ENCODE measurements at places on chromosomes 5 and 9.

DNA sequence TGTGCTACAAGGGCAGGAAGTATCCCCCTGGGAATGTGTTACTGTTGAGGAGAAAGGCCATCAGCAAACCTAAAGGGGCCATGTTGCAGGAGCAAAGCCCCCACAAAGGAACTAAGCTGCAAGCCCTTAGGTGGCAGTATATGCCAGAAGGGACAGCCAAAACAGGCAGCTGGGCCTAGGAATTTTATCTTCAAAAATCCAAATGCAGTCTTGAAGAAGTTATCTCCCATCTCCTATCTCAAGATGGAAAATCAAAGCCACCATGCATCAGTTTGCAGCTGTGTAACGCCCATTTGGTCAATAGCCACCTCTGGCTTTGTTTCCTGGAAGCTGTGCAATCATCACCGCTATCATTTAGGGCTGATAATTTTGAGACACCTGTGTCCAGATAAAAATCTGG, 400.3 kb downstream of the ARHGEF28 start:
- DNase-seq, result no peak

GRCh38 chr9:117516676-117517632, 102.1 kb upstream of the ASTN2 start:
- no peak for DNase-seq

DNA sequence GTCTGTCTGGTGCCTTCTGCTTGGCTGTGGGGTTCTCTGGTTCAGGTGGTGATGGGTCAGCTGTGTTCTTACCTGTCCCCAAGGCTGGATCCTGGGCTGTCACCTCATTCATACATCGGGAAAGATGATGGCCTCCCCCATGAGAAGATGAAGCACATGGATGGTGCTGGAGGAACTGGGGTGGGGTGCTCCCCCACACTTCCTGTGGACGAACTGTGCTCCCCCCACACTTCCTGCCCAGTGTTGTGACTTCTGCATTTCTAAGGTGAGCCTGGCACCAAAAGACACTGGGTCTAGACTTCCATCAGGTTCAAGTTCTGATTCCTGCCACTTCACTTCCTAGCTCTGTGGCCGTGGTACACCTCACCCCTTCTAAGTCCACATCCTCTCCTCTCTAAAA, 4.3 kb upstream of the SURF6 start:
- no peak for DNase-seq

DNA sequence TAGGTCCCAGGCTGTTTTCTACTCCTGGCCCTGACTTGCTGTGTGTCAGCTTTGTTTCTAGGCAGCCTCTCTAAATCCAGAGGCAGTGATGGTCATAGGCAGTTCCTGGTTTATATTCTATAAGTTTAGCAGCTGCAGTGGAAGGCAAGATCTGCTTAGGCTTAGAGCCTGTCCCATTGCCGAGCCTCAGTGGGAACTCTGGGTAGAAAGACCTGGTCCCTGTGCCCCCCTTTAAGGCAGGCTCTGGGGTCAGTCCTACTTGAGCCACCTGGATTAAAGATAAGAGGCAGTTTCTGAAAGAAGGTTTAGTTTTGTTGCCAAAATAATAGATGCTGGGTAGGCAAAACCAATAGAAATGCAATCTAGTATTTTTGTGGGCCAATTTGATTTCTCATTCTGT, 13.6 kb downstream of the MCCC2 start:
- DNase-seq, result no peak

- no peak for DNase-seq
Measured at GRCh38 chr5:23675456-23675855, 168.0 kb downstream of the PRDM9 start.

- no peak for DNase-seq
Measured at GRCh38 chr5:40999966-41000365, 71.2 kb downstream of the MROH2B start.

DNA sequence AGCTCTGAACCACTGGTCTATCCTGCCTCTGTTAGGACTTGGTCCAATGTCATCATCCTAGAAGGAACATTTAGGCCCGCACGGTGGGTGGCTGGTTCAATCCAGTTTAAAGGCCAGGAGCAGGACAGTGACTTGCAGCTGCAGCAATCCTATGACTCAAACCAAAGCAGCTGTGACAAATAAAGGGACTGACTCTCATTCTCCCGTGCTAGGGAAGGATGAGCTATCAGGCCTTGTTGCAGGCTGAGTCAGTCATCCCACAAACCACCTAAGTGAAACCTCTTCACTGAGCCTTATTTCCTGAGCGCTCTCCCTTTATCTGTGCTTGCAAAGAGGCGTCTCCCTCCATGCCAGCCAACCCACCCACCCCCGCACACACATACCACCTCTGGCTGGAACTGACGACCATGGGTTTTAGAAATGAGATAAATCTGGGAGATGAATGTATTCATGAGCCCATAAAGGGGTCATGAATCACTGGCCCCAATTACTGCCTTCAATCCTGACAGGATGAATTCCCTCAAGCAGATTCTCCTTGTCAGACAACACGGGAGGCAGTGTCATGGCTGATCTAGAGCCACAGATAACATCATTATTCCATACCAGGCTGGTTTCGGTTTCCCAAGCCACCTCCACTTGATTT, 93.4 kb downstream of the KCNIP1 start:
- DNase-seq, result peak; percentile 49

GRCh38 chr9:128124451-128124850, 3.1 kb downstream of the PTGES2 start:
- no peak for DNase-seq

GRCh38 chr5:160001457-160001856, 7.5 kb upstream of the TTC1 start:
- DNase-seq, result no peak

DNA sequence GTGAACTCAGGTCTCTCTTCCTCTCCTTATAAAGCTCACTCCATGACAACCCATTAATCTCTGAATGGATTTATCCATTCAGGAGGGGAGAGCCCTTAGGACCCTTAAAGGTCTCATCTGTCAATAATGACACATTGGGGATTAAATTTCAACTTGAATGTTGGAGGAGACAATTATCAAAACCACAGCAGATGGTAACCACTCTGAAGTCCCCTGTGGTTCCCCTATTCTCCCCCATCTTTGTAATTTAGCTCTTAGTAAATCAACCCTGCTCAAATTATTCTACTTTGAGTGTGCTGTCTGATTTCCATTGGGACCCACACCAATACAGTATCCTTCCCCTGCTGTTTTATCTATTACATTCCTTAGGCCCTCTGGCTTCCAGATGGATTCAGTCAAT, 72.0 kb upstream of the RAI14 start:
- DNase-seq, result no peak

DNA sequence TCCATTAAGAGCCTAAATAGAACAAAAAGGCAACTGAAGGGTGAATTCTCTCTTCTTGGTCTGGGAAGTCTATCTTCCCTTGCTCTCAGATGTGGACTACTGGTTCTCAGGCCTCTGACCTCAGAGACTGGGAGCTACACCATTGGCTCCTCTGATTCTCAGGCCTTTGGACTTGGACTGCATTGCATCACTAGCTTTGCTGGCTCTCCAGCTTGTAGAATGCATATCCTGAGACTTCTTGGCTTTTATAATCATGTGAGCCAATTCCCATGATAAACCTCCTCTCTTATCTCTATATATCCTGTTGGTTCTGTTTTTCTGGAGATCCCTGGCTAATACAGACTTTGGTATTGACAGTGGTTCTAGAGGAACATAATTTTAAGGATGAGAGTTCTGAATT, 89.8 kb downstream of the PSAT1 start:
- no peak for DNase-seq

- DNase-seq, result no peak
Measured at GRCh38 chr5:142527234-142527633, 158.7 kb downstream of the FGF1 start.

GRCh38 chr5:138212828-138213160, 329 bp downstream of the CDC23 start:
- no peak for DNase-seq

GRCh38 chr5:139138809-139139208, 59.4 kb downstream of the SIL1 start:
- DNase-seq, result no peak

DNA sequence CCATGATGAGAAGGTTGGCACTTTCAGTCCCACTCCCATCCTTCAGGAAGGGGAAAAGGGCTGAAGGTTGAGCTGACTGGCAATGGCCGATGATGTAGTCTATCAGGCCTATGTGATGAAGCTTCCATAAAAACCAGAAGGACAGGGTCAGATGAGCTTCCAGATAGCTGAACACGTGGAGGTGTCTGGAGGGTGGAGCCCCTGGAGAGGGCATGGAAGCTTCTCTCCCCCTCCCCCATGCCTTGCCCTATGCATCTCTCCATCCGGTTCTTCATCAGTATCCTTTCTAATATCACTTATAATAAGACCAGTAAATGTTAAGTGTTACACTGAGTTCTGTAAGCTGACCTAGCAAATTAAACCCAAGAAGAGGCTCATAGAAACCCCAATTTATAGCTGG, 32.6 kb upstream of the SMU1 start:
- DNase-seq, result no peak

- no peak for DNase-seq
Measured at GRCh38 chr5:35476036-35476435, 141.6 kb upstream of the SPEF2 start.

DNA sequence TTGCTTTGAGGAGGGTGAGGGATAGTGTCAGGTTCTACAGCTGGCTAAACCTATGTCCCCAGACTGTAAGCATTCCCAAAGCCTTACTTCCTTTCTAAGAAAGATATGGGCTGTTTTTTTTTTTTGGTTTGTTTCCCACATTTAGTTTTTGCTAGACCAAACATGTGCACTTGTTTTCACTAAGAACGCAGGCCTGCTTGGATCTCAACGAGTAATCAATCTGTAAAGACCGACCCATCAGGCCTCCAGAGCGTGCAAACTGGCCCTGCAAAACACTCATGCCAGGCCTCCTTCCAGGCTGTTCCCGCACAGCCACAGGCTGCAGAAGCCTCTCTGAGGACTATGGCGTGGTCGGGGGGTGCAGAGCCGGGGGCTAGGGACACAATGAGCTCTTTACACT, 304.8 kb upstream of the PANK3 start:
- no peak for DNase-seq
